ENCODE measurements at places on chromosomes 4 and X. TPM values are rescaled to one million over a fixed set of nuclear protein-coding genes. Genes with fewer than 3 reads are reported as not detected.

GRCh38 chrX:132119283-132119682 is 8.5 kb downstream of the FRMD7 start:
- DNase-seq: no peak

Gene ADH7
- not detected for total RNA-seq

- DNase-seq: no peak
These were observed 28.1 kb upstream of the LANCL3 start for GRCh38 chrX:37543324-37543723.

- DNase-seq: no peak
These were observed 112.4 kb downstream of the ATP11C start for GRCh38 chrX:139820358-139820984.

DNA sequence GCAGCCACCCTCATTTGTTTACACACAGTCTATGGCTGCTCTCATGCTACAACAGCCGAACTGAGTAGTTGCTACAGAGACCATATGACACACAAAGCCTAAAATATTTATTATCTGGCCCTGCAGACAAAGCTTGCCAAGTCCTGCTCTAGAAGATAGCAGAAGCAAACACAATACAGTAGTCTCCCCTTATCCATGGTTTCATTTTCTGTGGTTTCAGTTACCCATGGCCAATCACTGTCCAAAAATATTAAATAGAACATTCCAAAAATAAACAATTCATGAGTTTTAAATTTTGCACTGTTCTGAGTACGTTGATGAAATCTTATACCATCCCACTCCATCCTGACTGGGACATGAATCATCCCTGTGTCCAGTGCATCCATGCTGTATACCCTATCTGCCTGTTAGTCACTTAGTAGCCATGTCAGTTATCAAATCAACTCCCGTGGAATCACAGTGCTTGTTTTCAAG is 40.2 kb upstream of the ZNF81 start:
- DNase-seq: peak; percentile 47

GRCh38 chr4:188911707-188912106 is 772.5 kb downstream of the TRIML1 start:
- no peak for DNase-seq

GRCh38 chr4:41594432-41594831 is 56.5 kb downstream of the LIMCH1 start:
- peak; percentile 20 for DNase-seq

Gene HTT-AS
- not detected for total RNA-seq

DNA sequence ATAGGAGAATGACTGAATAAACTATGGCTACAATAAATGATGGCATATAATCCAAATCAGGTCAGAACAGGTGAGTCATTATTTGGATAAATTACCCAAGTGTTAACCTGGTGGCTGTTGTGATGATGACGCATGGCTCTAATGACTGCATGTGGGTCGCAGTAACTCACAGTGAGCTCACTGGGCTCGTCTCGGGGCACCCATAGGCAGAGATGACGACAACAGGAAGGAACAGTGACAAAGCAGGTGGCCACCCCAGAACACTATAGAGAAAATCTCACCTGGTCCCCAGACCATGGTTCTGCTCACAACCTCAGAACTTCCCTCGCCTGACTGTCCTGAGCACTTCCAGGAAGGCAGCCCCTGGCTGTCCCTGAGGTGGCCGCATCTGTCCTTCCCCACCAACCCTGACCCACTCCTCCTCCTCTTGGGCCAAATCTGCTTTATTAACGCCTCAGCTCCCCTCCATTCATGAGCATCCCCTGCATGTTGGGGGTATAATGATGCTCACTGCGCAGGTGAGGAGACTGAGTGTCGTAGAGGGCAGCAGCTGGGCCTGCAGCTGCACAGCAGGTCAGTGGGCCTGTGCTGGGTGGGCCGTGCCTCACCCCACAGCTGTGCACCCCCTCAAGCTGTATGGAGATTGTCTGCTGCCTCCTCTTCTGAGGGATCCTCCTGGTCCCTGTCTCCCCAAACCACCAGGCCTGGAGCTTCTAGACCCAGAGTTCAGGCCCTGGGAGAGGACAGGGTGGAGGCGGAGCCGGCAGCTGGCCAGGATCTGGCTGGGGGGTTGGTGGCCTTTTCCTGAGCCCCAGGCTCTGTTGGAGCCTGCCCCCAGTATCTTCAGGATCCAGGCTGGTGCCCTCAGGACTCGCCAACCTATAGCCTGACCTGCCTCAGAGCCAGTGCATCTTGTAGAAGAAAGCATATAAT is 30.9 kb upstream of the FAM156A start:
- DNase-seq: no peak

GRCh38 chr4:87978681-87979080 is 3.2 kb downstream of the SPP1 start:
- no peak for DNase-seq

DNA sequence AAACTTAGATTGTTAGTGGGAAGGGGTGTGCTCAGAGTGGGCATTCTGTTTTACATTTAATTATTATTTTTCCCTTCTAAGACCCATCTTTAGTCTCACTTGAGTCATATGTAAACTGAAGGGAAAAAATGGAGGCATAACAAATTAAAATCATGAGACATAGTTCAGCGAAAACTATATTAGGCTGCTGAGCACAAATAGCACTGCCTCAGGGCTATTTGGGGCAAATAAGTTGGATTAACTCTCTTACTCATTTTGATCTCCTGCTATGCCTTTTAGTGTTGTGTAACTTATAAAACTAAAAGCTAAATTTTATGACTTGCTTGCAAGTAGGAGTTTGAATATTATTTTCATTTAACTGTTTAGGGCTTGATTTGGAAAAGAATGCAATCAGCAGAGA is 1329.2 kb upstream of the PCDH7 start:
- no peak for DNase-seq

DNA sequence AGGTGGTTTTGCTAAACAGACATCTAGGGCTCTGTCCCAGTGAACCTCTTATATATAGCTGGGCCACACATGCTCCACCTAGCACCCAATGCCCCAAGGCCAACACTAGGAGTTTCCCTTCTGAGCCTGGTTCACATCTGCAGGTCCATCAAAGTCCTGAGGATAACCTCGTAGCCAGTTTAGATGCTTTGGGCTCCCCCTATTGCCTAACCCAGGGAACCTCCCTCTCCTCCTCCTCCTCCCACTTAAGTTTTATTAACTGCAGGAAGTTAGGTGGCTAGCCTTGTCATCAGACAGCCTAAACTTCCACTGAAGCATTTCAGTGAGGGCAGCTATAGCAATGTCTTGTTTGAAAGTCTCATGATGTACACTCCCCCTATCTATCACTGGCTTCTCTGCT is 88.0 kb downstream of the GUCY2F start:
- no peak for DNase-seq

- DNase-seq: no peak
These were observed 664.3 kb downstream of the RPA4 start for GRCh38 chrX:97547877-97548578.

DNA sequence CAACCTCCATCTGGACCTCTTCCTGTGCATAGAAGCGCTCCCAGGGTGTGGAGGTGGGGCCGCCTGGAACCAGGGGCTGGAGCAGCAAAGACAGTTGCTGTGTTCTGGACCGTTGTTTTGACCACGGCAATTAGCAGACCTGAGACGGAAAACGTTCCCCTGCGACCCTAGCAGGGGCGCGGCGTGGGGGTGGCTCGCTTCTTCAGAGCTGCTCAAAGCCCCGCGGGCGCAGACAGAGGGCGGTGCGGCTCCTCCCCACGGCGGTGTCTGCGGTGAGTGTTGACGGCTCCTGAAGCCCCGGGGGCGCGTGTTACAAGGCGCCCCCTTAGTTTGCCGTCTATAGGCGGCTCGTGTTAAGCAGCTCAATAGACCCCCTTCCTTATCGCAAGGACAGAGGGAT is 79.2 kb downstream of the TRIML1 start:
- DNase-seq: no peak

DNA sequence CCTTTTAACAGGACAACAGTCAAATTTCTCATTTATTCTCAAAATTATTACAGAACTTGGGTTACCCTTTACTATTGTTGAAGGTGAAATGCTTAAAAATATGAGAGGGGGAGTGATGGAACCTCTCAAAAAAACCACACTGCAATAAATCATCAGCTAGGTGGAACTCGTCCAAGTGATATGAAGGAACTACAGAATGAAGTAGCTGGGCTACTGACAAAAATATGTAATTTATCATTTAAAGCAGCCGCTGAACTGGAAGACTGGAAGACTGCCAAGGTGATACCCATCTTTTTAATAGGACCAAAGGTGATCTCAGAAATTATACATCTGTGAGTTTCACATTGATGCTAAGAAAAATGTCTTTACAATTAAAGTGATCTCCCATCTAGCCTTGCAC is 597.7 kb upstream of the TENM3 start:
- DNase-seq: no peak

GRCh38 chr4:56048383-56048701 is 99.6 kb downstream of the CEP135 start:
- no peak for DNase-seq

DNA sequence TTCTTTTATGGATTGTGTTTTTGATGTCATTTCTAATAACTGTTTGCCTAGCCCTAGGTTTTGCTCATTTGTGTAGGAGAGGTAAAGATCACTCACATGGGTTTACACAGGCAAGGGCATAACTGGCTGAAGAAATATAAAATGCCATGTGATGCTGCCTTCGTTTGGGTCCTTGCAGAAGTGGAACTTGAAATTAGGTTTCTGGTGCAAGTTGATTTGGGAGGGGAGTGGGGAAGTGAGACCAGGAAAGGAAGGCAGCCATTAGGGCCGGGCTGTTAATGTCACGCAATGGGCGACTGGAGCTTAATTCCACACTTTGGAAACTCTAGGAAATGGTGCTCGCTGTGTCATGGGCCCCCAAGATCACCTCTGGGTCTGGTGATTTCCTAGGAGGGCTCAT is 14.5 kb downstream of the CLCN4 start:
- DNase-seq: no peak

DNA sequence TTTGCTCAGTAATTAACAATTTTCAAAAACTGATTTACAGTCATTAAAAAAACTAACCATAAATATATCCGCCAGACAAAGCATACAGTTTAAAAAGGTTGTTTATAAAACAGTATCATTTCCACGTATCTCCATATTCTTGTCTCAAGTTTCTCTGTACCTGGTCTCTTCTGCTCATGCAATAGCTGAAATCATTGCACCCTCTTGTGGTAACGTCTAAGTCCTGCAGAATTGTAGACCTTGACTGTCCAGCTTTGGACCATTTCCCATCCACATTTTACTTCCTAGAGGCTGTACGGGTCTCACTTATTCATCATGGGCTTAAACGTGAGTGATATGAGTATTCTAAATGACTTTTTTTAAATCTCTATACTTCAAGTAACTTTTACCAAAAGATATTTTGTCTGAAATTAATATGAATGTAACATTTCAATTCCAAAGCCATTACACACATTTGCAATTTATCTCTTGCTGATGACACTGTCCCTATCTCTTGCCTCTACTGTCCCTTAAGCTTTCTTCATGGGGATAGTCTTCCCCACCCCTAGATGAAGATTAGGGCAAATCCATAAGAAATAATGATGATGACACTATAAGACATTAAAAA is 118.5 kb downstream of the BTC start:
- DNase-seq: peak; percentile 5

DNA sequence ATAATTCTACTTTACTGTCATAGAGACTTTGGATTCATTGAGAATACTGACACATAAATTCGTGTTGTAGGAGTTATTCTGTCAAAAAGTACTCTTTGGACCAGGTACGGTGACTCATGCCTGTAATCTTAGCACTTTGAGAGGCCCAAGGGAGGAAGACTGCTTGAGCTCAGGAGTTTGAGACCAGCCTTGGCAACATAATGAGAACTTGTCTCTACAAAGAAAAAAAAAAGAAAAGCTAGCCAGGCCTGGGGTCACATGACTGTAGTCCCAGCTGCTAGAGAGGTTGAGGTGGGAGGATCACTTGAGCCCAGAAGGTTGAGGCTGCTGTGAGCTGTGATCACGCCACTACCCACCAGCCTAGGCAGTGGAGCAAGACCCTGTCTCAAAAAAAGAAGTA is 54.9 kb downstream of the WDR19 start:
- no peak for DNase-seq

Gene SUPT20HL1
- not detected for total RNA-seq

- DNase-seq: no peak
These were observed 91.4 kb downstream of the BCOR start for GRCh38 chrX:40006106-40007017.

Gene DTHD1
- total RNA-seq: not detected

Gene DAPP1
- total RNA-seq: not detected

Gene ETNPPL
- total RNA-seq: not detected

Gene HSD17B13
- total RNA-seq: 0.17 TPM

Gene GPRASP1
- total RNA-seq: 0.10 TPM

GRCh38 chr4:87299898-87300297 is 22.8 kb downstream of the HSD17B13 start:
- no peak for DNase-seq

Gene SERPINA7
- total RNA-seq: not detected

DNA sequence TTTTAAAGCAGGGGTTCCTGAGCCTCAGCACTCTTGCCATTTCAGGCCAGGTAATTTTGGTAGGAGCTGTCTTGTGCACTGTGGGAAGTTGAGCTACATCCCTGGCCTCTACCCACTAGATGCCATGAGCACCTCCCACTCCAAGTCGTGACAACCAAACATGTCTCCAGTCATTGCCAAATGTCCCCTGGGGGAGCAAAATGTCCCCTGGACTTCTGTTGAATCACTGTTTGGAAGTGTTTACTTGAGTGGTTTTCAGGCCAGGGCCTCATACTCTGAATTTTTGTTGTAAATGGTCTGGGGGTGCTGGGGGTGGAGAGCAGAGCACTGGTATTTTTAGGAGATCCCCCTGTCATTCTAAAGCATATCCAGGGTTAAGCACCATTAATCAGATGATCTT is 3.2 kb downstream of the PDK3 start:
- DNase-seq: no peak

GRCh38 chrX:103254171-103254824 is 657 bp downstream of the TCEAL8 start:
- DNase-seq: peak; percentile 26

- no peak for DNase-seq
These were observed 33.6 kb upstream of the MXD4 start for GRCh38 chr4:2295500-2295899.

Gene PCDH7
- total RNA-seq: not detected

Data from MG63 (cell line).